ENCODE measurements at places on chromosomes 5 and 9.
A peak's percentile ranks its signal among the peaks of the same experiment; 100 is the strongest.

DNA sequence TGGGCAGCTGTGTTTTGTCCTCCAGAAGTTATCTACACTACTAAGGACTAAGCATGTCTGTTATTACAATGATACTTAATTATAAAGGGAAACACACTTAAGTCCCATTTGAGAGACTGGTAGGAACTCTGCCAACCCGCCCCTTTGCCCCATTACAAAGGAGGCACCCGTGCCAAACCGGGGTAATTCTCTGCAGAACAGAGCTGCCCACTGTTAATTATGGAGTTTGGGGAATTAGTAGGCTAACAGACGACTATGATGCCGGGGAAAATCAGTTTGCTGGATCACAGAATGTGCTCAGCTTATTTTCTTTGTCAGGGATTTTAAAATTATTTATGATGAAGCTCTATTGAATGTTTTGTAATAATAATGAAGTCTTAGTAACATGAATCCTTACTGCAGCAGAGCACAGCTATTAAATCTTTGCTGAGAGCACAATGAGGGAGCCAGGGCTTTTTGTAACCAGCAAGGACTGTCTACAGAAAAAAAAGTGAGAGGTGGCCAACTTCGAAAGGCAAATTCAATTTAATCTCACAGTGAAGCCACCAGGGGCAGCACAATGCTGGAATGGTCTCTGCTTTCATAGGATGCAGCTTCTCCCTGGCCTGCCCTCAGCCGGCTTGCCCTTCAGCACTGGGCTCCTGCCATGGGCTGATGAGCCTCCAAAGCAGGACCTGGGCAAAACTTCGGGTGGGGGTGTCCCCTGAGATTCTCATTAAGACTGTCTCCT lies 134.5 kb downstream of the GNAQ start:
- DNase-seq, result no peak

DNA sequence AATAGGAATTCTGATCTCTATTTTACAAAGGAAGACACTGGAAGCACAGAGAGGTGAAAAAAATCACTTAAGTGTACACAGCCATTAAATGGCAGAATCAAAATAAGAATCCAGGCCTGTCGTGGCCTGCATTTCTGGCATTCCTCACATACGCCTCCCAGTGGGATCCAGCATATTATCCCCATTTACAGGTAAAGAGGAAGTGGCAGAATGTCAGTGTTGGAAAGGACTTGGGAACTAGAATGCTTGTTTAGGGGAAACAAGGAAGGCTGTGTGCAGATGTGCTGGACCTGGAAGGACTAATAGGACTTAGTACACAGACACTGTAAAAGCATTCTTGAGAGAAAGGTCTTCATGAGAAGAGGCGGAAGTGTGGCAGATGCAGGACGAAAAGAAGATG lies 241.8 kb downstream of the TRIM32 start:
- DNase-seq, result no peak

- no peak for DNase-seq
These were observed 56.8 kb downstream of the PUM3 start for GRCh38 chr9:2787065-2787464.

DNA sequence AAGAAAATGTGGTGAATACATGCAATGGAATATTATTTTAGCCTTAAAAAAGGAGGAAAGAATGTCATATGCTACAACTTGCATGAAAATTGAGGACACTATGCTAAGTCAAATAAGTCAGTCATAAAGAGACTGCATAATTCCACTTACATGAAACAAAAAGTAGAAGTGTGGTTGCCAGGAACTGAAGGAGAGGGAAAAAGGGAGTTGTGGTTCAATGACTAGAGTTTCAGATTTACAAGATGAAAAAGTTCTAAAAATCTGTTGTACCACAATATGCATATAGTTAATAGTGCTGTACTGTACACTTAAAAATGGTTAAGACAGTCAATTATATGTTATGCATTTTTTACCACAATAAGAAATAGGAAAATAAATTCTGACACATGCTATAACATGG lies 95.4 kb downstream of the SLC44A1 start:
- no peak for DNase-seq

DNA sequence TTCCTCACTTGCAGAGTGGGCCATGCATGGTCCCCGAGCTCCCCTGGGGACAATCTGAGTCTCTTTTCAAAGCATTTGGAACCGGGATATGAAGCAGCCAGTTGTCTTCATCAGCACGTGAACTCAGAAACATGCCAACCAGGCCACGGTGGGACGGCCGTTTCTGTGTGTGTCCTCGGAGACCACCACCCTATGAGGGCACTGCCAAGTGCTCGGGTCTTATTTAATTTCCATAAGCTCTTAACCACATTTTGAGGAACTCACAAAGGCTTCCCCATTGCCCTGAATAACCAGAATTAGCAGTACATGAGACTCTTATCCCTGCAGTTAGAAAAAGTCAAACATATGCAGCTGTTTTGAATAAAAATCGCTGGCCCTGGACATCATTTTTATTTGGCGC lies 60.1 kb downstream of the OTULIN start:
- no peak for DNase-seq

DNA sequence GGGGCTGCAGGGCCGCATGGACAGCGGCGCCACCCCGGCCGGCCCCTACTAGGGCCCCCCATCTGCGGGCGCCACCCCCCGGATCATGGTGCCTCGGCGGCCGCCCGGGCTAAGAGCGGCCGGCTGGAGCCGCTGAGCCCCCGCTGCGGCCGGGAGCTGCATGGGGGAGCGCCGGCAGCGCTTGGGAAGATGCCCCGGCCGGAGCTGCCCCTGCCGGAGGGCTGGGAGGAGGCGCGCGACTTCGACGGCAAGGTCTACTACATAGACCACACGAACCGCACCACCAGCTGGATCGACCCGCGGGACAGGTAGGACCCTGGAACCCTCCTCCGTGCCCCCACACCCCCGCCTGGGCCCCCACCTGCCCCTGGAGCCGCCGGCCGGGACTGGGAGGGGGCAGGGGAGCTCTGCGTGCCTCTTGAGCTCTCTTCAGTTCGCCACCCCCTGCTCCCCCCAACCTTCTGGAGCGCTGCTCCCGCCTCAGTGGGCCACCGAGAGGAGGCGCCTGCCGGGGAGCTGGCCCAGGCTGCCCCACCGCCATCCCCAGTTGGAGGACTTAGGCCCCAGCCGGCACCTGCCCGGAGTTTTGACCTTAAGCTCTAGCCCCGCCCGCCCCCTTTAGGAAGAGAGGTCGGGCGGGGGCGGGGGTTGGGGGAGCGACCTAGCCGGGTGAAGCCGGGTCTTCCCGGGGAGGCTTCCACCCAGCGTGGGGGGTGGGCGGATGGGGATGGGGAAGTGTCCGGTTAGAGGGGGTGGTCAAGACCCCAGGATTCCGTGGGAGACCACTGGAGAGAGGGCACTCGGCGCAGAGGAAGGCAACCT lies 730 bp downstream of the WWC1 start:
- DNase-seq, result peak; percentile 32

All from SK-N-DZ (cell line).